ENCODE measurements at places on chromosomes 12 and 14. TPM values are rescaled to one million over a fixed set of nuclear protein-coding genes. Genes with fewer than 3 reads are reported as not detected.
A peak's percentile ranks its signal among the peaks of the same experiment; 100 is the strongest.

- no peak for DNase-seq
These were observed 8.8 kb upstream of the BAZ1A start for GRCh38 chr14:34883954-34884353.

GRCh38 chr12:121767525-121768016 lies 25.9 kb downstream of the RHOF start:
- DNase-seq = peak; percentile 74

DNA sequence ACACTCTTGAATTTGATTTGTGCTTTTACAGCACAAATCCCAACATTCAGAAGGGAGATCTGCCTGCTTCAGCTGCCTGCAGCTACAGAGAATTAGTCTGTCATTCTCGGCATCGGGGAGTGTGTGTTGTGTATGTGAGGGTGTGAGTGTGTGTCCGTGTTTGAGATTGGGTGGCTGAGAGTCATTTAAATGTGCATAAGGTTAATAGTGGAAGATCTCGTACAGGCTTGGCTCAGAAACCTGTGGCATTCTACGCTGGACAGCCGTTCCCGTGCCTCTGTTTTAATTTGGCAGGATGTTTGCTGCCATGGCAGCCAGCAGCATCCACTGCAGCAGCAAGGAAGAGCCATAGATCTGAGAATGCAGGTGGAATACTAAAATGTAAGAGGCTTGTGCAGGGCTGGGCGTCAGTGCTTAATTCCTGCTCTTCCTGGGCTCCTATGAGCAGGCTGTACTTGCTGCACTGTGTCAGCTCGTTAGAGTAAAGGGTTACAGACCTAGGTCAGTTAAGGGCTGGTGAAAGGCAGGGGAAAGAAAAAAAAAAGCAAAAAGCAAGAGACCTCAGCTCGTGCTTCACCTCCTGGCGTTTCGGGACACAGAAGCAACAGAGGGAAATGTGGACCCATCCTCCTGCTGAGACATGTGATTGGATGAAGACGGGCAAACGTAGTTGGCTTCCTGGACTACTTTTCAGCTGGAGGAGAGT lies 205.4 kb downstream of the NAV3 start:
- no peak for DNase-seq

DNA sequence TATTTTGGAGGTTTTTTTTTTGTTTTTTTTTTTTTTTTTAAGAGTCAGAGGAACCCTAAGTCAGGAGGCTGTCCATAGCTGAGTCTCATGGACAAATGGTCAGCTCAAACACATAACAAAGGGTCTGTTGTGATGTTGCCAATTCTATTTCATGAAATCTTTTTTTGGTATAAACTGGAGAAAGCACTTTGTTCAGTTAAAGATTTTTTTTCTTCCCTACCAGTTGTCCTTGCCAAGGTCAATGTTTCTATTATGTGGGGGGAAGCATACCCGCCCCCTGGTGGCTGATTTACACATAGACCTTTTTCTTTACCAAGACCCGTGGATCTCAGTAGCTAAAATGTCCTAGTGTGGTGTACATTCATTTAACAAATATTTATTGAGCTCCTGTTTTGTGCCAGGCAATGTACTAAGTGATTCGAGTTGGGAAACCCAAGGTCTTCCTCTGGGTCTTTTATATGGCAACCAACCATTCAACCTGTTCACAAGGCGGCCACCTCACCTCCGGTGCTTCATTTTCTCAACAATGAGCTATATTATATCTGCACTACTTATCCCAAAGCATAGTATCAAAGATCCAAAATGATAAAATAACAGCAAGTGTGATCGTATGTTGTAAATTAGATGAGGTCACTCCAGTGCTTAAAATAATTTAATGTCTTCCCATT lies 214.5 kb downstream of the PAH start:
- DNase-seq = peak; percentile 51

DNA sequence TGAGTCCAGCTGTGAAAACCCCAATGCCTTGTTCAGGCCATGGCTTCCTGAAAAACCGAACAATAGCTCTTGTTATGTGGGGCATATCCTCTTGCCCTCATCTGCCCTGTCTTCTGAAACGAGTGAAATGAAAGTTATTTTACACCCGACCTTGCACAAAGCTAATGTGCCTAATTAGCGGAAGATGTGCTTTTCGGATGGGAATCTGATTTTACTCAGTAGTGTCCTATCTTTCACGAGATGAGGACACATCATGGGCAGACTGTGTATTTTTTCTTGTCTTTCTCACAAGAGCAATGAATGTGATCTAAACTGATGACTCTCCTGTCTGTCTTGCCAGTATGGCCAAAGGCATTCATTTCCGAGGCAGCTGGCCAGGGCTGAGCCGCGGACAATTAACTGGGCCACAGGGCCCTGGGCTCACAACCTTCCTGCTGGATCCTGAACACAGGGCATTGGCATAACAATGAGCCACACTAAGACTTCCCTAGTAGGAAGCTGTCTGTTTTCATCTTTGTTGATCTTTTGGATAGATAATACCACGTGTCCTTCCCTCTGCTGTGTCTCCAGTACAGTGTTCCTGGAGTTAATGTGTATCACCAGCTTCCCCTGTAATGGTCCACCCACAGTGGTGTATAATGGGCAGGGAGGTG lies 86.0 kb upstream of the HIF1A start:
- peak; percentile 93 for DNase-seq

- DNase-seq = peak; percentile 15
These were observed 1.7 kb downstream of the TUBA1A start for GRCh38 chr12:49187184-49187583.

DNA sequence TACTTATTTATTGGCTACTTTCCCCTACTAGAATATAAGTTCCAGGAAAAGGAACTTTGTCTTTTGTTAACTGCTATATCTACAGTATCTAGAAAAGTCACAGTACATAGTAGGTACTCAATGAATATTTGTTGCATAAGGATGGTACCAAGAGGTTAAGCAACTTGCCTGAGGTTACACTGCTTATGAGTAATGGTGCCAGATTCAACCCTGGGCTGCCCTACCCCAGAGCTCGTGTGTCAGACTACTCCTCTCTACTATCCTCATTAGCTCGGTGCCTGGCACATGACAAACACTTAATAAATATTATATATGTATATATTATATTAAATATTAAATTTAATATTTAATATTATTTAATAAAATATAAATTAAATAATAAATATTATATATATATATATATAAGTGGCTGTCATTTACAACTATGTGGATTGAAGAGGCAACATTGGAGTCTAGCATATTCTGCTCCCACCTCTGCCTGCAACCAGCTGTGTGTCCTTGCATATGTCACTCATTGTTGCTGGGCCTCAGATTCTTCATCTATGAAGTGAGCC lies 25.4 kb downstream of the UTP20 start:
- DNase-seq = no peak

- no peak for DNase-seq
These were observed 338.6 kb downstream of the APAF1 start for GRCh38 chr12:98983647-98984046.

DNA sequence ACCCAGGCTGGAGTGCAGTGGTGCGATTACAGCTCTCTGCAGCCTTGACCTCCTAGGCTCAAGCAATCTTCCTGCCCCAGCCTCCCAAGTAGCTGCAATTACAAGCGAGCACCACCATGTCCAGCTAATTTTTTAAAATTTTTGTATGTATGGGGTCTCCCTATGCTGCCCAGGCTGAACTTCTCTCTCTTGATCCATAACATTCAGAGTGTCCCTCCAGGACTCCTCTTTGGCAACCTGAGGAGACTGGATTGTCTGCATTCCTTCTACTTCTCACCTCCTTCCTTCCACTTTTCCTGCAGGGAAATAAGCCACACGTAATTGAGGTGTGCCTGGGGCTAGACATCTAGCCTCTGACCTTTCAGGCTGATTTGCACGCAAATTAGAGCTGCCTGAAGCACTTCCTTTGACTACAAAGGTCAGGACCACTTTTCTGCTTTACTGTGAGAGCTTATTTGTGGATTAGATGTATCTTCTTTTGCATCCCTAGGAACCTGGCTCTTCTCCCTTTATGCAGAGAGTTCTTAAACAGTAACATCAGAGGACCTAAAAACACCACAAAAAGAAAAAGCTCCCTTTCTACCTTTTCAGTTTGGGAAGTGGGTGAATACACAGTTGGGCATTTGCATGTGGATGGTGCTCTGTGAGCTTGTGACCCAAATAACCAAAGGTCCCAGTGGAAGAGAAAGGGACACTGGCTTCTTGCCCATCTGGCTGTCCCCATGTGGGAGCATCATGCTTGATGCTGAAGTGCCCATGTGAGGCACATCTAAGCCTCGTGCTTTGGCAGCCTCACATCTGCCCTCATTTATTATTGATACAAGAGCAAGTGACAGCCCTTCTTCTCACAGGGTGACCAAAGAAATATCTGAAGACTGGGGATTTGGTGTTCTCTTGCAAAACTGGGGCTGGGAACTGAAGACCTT lies 33.5 kb downstream of the PYGL start:
- DNase-seq = no peak

GRCh38 chr12:44717612-44718011 lies 158.5 kb downstream of the NELL2 start:
- no peak for DNase-seq

GRCh38 chr14:34781242-34781641 lies 66.8 kb upstream of the CFL2 start:
- peak; percentile 86 for DNase-seq

DNA sequence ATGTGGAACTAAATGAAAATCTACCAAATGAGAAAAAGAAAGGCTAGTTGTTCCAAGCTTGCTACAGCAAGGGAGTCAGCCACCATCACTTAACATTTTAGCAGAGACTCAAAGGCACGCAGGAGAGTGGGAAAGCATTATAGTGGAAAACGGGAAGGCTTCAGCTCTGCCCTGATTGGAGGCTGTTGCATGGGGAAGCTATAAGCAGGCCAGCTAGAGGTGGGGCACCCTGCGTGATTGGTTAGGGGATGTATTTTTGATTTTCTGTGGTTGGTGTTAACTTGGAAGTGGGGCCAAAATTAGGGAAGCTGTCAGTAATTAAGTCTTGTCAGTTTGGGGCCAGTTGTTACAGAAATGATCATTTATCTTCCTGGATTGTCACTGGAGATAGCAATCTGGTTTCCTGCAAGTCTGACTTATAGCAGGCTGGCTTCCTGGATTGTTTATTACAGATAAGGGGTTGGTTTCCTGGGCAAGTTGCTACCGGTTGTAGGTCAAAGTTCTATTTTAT lies 93.9 kb downstream of the FAR2 start:
- DNase-seq = no peak

- DNase-seq = peak; percentile 19
These were observed 3.3 kb upstream of the EXOC3L4 start for GRCh38 chr14:103091041-103091882.

DNA sequence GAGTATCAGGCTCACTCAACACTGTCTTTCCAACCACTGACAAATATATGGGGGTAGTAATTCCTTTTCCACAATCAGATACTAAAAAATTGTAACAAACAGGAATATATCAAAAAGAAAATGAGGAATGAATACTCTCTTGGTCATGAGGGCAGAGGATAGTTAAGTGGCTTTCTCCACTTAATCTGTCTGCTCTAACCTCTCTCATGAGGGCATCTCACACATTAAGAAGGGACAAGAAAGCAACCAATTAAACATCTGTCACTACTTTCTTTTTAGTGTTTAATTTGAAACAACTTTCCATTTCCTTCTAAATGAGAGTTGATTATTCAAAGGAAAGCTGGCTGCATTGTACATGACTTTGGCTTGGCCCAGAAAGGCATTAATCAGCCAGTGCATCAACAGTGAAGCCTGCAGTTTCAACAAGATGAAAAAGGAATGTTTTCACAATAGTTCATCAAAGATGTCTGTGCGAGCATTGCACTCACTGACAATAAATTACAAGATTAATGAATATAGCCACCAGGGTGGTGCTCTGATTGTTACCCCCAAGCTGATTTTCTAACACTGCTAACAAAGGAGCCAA lies 142.0 kb downstream of the SEC23A start:
- DNase-seq = no peak

DNA sequence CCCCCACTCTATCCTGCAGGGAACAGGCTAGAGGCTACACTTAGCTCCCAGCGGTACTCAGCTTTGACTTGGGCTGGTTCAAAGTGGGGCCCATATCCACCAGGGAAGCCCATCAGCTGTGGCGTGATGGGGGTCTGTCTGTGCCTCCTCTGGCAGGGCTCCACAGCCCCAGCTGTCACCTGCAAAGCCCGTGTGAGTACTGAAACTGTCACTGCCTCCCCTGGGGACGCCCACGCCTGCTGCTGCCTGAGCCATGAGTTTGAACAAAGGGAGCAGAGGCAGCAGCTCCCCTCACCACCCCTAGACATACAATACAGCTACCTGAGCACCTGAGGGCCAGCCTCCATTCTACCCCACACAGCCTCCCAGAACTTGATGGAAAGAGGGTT lies 5.0 kb downstream of the REM2 start:
- DNase-seq = no peak

- DNase-seq = peak; percentile 73
These were observed 11.6 kb downstream of the TNS2 start for GRCh38 chr12:53061404-53062010.

- DNase-seq = no peak
These were observed 275.2 kb downstream of the RAD51B start for GRCh38 chr14:68094752-68095151.

DNA sequence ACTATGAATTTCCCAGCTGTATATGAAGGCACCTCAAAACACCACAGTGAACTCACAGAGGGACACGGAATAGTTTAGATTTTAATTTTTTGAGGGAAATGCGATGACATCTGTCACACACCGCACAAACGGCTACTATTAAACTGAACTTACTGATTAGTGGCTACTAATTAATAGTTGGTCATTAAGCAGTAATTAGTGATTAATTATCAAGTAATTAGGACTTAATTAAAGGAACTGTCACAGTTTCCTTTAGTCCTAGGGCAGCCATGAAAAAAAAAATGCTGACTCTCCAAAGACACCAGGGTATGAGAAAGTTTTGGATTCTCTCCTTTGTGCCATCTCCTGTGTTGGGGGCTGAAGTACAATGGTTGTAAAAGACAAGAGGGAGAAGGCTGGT lies 2.9 kb downstream of the OAS1 start:
- DNase-seq = no peak

DNA sequence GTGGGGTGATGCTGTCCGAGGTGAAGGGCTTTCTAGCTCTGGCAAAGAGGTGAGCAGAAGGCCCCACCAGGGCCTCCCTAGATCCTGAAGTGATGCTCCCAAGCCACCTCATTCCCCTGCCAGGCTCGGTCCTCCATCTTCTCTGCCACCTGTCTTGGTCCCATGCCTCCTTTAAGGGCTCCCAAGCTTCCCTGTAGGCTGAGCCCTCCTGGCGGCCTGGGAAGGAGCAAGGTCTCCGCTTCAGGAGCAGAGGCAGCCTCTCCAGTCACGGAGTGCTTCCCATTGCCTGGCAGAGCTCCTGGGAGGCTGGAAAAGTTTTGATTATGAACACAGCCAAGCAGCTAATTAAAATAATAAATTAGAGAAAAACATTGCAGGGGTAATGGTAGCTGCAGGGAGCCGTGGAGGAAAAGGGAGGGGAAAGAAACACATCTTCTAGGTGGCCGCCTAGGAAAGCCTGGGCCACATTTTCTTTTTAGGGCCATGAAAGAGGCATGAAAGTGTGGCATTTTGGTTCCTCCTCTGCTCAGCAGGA lies 160.0 kb upstream of the PRMT8 start:
- DNase-seq = no peak

Gene GPR84
- total RNA-seq = not detected

Gene TAS2R13
- total RNA-seq = not detected

Gene STRAP
- total RNA-seq = 91.0 TPM

Gene CLEC6A
- not detected for total RNA-seq

Gene PLBD1
- 1.5 TPM for total RNA-seq

Gene OSGEP
- 70.0 TPM for total RNA-seq

Gene RPL10L
- total RNA-seq = not detected

Gene PLBD2
- 22.8 TPM for total RNA-seq

Gene RNASE7
- total RNA-seq = not detected

Gene ERBB3
- 0.37 TPM for total RNA-seq

Gene TPH2
- total RNA-seq = not detected

Gene STYK1
- 5.9 TPM for total RNA-seq

Gene SALL2
- 1.1 TPM for total RNA-seq

Gene LYZ
- total RNA-seq = not detected
